ENCODE measurements at places on chromosomes 6 and 20.

DNA sequence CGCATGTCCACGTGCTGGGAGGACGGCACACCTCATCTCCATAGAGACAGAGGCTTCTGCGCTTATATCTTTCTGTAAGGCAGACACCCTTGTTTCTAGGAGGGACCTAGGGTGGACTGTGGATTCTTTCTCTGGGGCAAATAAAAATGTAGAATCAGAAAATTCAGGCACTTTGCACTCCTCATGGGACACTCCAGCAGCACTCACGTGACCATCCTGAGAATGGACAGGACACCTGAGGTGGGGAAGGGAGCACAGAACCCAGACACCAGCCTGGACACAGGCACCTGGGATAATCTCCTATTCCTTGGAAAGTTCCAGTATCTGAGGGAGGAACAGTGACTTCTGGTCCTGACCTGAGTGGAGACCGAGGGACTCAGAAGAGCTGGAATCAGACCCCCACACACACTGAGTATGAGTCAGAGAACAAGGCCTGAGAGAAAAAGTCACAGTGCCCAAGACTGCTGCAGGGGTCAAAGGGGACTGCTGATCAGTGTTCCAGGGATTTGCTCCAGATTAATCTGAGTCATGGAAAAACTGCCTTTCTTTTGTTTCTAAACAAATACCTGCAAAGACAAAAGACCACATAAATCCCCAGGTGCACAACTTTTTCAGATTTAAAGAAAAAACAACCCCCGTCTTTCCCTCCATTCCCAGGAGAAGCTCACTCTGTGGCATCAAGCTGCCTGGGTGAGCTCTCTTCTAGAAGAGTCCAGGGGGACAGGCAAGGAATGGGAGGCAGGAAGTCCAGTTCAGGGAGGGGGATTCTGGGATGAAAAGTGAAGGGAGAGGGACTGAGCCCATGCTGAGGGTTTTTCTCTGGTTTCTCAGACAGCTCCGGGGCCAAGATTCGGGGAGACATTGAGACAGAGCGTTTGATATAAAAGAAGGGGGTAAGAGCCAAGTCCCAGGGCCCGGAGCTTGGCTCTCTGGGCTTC, 35.6 kb upstream of the MICB start:
- DNase-seq = no peak

- no peak for DNase-seq
Observed at GRCh38 chr6:140183881-140184280, 809.4 kb upstream of the CITED2 start.

DNA sequence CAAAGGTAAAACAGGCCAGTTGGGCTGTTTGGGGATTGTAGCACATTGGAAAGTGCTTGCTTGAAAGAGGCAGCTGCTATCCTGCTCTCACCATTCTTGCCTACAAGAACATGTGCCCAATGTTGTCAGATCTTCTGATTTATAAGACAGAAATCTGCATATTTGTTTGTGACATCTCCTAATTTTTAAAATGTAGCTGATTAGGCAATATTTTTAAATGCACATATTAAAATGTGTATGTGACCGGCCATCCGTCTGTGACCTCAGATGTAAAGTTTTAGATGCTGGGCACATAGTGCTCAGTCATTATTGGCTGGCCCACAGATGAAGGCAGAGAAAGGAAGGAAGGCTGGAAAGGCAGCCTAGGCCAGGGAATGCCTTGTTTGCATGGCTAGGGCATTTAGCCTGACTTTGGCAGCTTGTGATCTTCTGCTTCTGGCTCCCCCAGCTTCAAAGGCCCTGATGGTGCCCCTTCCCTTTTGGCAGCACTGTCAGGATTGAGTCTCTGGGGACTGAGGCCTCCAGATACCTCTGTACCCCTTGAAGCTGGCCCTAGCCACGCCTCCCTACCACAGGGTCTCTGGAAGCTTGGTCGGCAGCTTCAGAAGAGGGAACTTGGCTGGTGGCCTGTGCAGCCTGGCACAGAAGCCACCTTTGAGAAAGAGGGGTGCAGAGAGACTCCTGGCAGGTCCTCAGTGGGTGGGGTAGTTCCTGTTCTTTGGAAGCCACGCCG, 6.4 kb downstream of the SNPH start:
- no peak for DNase-seq

GRCh38 chr6:132790450-132790849, 8.0 kb downstream of the SLC18B1 start:
- DNase-seq = no peak

- peak; percentile 31 for DNase-seq
Observed at GRCh38 chr6:1624058-1624850, 14.5 kb downstream of the FOXC1 start.

DNA sequence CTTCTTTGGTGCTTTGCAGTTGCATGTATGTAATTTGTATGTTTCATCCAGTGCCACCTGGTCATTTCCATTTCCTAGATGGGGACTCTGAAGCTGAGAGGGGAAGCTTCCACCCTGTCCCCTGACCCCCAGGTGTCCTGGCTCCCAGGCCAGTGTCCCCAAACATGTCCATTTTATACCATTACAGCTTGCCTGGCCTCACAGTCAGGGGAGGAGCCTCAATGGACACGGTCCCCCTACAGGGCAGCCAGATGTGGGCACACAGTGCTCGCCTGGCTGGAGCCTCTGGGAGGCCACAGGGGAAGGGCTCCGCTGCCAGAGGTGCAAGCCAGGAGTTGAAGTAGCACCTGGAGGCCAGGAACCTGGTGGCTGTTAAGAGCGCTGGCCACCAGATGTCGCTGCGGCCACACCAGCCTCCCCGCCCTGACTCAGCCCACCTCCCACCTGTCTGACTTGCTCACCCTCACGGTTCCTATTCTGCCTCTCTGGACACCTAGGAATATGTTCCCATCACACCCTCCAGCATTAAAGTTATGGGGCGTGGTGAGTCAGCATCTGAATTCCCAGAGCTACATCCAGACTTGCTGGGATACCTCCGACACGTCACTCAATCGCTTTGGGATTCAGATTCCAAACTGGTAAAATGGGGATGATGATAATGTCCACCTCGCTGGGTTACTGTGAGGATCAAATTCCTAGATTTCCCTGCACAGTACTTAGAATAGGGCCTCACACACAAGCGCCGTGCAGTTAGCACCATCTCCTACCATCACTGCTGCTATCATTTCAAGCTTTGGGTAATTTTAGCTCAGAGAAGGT, 107.4 kb downstream of the SULF2 start:
- peak; percentile 88 for DNase-seq

- no peak for DNase-seq
Observed at GRCh38 chr6:92779746-92780145, 639.6 kb downstream of the EPHA7 start.

GRCh38 chr6:40860443-40860842, 178.6 kb downstream of the UNC5CL start:
- DNase-seq = no peak

- no peak for DNase-seq
Observed at GRCh38 chr6:63509652-63510352, 62.5 kb upstream of the LOC128125822 start.

DNA sequence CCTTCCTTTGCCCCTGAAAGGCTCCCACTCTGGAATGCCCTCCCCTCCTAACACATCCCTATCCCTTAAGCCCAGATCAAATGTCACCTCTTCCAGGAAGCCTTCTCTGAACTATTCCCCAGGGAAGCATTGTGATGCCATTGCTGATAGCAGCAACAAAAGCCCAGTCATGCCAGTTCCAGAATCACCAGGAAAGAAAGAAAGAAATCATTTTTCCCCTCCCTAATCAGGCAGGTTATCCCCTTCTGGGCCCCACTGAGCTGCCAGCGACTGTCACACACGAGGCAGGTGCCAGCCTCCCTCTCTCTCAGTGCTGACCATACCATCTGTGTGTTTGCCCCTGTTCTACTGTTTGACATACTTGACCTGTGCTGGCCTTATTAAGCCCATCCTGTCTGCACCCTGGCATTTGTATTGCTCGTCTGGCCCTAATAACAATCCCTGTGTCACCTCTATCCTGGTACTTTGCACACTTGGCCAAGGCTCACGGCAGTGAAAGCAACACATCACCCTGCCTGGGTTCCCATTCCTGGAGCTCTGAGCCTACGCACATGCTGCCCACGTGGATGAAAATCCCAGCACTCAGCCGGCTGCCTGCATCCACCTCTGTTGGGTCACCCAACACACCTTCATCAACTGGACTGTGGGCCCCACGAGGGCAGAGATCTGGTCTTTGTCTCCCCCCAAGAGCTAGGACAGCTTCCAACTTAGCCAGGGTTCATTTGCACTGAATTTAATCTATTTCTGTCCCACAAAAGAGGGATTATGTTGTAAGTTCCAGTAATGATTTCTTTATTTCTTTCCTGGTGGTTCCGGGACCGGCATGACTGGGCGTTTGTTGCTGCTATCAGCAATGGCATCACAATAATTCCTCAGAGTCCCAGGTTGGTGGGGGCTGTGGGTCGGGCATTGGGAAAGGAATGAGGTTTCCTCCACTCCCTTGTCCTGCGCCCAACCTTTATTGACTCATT, 5.3 kb upstream of the BPIFB1 start:
- peak; percentile 55 for DNase-seq

- DNase-seq = no peak
Observed at GRCh38 chr6:5999688-6000608, 6.8 kb downstream of the NRN1 start.

DNA sequence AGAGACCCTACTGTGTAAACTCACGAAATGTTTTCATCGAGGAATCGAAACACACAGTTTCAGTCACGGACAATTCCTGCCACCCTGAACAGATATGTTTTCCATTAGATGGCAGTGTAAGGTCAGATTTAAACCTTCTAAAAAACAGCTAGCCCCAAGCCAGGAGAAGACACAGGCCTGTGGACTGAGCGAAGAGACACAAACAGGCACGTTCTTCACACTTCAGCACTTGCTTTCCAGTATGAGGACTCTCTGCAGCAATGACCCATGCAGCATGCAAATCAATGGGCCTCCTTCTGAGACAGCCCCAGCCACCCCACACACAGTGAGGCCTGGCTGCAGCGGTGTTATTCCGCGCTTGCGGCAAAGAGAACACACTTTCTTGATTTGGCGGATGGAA, 31.9 kb downstream of the HUS1B start:
- DNase-seq = peak; percentile 22

DNA sequence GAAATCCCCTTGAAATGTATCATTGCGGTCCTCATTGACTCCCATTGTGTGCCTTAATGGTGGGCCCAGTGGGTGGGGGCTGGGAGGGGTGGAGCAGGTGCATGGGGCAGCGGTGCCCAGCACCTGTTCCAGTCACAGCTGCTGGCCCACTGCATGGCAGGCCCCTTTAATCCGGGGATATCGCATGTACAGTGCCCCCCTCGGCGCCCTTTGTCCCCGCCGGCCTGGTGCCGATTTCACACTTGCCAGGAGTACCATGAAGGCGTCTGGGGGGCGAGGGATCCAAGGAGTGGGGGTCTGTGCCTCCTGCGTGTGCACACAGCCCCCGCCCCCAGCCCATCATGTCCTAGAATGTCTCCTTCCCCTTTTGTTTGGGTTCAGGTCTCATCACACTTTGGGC, 2.8 kb downstream of the SNAI1 start:
- DNase-seq = no peak

- no peak for DNase-seq
Observed at GRCh38 chr20:57847104-57847503, 137.3 kb upstream of the PMEPA1 start.

DNA sequence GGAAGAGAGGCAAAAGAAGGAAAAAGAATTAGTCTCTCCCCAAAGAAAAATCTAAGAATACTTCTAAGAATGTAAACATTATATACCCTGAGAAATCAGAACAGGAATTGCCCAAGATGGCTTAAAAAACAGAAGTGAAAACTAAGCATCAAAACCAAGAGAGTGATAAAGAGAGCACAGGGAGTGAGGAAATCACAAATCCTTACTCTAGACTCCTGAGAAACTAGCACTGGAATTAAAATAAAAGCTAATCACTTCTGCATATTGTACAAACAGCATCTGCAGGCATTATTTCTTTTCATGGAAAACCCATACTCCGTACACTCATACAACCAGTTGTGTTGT, 285.7 kb downstream of the BTBD9 start:
- DNase-seq = no peak

- DNase-seq = peak; percentile 28
Observed at GRCh38 chr6:82836022-82836575, 229.5 kb downstream of the UBE3D start.

- no peak for DNase-seq
Observed at GRCh38 chr6:153090241-153090930, 40.7 kb downstream of the RGS17 start.

GRCh38 chr6:129233458-129234134, 350.7 kb downstream of the LAMA2 start:
- DNase-seq = no peak

DNA sequence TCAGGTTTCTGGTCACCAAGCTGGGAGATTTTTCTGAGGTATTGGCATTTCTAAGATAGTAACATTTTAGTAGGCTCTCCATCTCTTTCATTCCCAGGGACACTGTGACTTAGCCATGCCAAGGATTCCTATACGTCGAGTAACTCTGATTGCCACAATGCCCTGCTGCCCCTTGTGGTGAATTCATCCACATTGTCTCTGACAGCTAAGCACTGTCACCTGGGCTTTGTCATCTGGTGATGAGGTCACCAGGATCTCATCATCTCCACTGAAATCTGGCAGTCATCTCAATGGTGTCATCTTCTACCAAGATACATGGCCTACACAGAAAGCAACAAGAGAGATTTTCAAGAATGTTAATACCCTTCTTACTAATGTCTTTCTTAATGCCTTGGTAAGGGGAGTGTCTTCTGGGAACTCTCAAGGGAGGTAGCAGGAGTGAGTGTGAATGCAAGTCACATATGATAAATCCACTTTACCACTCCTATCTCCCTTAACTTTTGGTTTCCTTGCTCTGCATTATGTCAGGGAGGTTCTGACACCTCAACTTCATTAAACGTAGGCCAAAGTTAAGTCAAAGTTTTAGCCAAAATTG, 246.7 kb downstream of the CD109 start:
- DNase-seq = peak; percentile 11

GRCh38 chr6:129793447-129793846, 67.7 kb downstream of the TMEM244 start:
- no peak for DNase-seq

DNA sequence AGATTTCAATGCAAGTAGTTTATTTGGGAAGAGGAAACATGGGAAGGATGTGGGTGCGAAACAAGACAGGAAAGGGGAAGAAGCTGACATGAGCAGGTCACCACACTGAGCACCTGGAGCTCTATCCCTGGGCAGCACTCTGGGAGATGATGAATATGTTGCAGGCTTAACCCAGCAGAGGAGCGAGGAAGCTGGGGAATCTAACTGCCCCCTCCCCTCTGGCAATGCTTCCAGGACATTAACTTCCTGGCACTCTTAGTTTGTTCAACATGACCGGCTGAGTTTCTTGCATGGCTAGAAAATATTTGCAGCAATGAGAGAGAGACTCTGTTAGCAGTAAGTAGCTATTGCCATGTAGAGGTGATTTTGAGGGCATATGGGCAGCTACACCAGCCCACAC, 4.9 kb upstream of the ADA start:
- DNase-seq = no peak

DNA sequence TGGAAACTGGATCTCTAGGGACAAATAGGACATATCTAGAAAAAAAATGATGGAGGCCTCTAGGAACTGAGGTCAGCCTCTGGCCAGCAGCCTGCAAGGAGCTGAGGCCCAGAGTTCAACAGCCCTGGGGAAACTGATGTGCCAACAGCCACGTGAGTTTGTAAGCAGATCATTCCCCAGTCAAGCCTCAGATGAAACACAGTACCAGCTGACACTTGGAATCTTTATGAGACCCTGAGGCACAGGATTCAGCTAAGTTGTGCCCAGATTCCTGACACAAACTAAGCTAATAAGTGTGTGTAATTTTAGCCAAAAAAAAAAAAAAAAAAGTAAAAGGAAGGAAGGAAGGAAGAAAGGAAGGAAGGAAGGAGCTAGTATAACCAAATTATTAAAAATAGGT, 1059.8 kb upstream of the MAP3K7 start:
- no peak for DNase-seq
